ENCODE measurements at places on chromosomes 11 and 22. TPM values are rescaled to one million over a fixed set of nuclear protein-coding genes. Genes with fewer than 3 reads are reported as not detected.

- no peak overlapping the region for H3K4me3 ChIP-seq
- H3K27ac ChIP-seq: no peak overlapping the region
- H3K4me1 ChIP-seq: no peaks in the 10 kb centered on the region
- no peaks in the 10 kb centered on the region for H3K36me3 ChIP-seq
Observed at GRCh38 chr22:29925402-29925801, 42.4 kb downstream of the MTMR3 start.

DNA sequence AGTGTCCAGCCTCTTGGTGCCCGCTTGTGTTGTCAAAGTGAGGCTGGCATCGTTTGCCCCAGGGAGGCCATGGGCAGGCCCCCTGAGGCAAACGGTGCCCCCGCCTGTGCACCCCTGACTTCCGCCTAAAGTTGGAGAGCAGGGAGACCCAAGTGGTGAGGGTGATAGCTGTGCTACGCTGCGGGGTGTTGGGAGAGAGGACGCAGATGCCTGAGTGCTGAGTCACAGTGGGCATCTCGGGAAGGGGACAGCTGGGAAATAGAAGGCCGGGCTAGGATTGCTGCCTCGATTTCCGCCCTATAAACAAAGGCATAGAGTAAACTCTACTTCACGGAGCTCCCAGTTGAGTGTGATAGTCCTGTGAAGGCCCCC is 5.8 kb downstream of the GRIK4 start:
- DNase-seq: no peak
- peaks cover 23% of the 10 kb centered on the region for H3K4me1 ChIP-seq
- H3K4me3 ChIP-seq: no peak overlapping the region
- H3K27ac ChIP-seq: peak overlapping the region; percentile 42

DNA sequence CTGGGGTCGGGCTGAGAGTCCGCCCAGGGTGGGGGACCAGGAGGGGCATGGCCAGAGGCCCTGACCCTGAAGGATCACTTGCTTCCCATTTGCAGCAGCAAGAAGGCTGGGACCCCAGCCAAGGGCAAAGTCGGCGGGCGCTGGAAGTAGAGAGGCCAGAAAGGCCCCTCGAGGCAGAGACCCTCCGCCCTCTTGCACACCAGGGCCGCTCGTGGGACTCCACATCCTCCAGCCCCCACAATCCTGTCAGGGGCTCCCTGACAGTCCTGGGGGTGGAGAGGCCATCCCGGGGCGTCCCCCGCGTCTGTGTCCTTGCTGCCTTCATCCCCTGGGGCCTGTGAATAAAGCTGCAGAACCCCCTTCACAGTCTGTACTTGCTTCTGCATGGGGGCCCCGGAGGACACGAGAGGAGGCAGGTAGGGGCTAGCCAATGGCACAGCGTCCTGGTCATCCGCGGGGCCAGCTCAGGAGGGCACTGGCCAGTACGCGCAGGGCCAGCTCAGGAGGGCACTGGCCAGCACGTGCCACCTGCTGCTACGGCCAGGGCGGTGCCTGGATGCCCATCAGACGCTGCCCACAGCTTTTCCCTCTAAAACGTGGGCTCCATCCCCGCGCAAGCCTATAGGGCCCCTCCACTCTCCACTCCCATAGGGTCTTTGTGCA is 8.7 kb upstream of the MRPL23 start:
- no peaks in the 10 kb centered on the region for H3K27me3 ChIP-seq
- peaks cover 50% of the 10 kb centered on the region for H3K36me3 ChIP-seq
- H3K27ac ChIP-seq: peak overlapping the region; percentile 89
- DNase-seq: no peak
- peaks cover 58% of the 10 kb centered on the region for H3K4me1 ChIP-seq

The CCDC188 gene
- total RNA-seq: 0.93 TPM
